Skin of body (tissue), 3 donors: ENCODE measurements at places on chromosomes 5 and 9.

DNA sequence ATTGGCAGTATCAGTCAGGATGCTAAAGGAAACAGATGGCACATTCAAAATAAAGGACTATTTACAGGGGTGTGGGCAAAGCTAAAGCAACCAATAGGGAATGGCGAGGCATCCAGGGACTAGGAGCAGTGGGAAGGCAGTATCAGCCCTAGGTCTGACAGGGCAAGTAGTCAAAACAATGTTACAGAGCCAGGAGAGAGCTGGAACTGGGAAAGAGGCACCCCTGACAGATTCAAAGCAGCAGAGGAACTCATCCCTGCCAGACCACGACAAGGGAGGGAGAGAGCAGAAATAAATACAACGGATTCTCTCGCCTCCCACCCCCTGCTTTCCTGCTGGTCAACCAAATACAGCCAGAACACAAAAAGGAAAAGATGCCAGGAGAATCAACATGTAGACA, 371.5 kb downstream of the NR2F1-AS1 start:
- DNase-seq: no peak

DNA sequence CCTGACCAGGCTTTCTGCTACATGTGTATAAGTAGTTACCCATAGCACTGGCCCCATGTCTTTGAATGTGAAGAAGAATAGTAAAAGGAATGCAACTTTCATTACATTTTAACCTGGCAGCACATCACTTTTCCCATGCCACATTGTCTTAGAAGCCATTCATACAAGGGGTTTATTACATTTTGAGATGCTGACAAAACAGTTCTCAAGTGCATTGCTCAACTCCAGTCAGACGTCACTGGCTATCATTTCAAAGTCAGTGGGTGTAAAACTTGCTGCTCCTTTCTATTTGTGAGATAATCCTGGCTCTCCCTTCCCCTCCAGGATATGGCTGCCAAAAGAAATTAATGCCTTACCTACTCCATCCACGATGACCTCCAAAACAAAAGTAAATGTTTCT, 97.0 kb upstream of the VCAN start:
- DNase-seq: no peak

- no peak for DNase-seq
Observed at GRCh38 chr9:129617167-129617566, 3.7 kb downstream of the C9orf50 start.

GRCh38 chr9:6897207-6897822, 139.5 kb downstream of the KDM4C start:
- no peak for DNase-seq

- no peak for DNase-seq
Observed at GRCh38 chr5:19891658-19892057, 96.3 kb downstream of the CDH18 start.

DNA sequence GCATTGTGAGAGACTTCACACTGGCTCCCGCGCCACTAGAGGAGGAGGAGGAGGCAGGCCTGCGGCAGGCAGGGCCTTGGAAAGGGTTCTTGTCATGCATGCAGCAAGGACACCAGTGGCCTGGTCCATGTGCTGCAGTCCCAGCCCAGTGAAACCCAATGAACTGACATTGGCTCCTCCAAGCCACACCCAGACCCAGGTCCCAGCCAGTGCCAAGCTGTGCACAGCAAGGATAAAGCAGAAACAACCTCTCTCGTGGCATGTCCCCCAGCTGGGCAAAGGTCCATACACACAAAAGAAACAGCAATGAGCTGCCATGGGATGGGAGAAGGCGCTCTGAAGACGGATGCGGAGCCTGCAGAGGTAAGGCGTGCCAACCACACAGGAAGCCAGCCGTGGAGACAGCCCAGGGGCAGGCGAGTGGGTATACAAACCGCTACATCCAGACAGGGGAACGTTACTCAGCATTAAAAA, 89.2 kb downstream of the SEMA4D start:
- no peak for DNase-seq

GRCh38 chr9:127393645-127394044, 3.3 kb upstream of the SLC2A8 start:
- DNase-seq: no peak

- no peak for DNase-seq
Observed at GRCh38 chr9:74064702-74065101, 432.4 kb upstream of the RORB start.

- DNase-seq: no peak
Observed at GRCh38 chr9:131274674-131275331, 1.5 kb downstream of the FAM78A start.
